HEK293T (cell line): ENCODE measurements at places on chromosomes 5 and 9.
A peak's percentile ranks its signal among the peaks of the same experiment; 100 is the strongest.

- no peak for DNase-seq
Observed at GRCh38 chr9:14906000-14906399, 4.2 kb downstream of the FREM1 start.

DNA sequence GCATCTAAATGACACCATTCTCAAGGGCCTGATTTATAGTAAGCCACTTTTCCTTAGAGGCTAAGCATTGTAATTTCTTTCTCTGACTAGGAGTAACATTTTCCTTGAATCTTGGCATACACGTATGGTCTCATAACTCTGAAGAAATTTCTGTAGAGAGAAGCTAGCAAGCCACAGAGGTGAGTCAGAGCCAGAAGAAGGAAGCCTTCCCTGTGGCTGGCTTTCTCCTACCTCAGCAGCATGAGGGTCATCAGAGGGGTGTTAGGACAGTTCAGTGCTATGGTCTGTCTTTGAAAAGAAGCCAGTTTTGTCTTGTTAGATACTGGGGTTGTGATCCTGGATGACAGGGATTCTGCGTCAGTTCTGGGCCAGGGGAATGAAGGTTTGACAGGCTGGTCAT lies 3.2 kb downstream of the SNX30 start:
- no peak for DNase-seq

GRCh38 chr9:89498852-89499480 lies 1.1 kb upstream of the SEMA4D start:
- no peak for DNase-seq

DNA sequence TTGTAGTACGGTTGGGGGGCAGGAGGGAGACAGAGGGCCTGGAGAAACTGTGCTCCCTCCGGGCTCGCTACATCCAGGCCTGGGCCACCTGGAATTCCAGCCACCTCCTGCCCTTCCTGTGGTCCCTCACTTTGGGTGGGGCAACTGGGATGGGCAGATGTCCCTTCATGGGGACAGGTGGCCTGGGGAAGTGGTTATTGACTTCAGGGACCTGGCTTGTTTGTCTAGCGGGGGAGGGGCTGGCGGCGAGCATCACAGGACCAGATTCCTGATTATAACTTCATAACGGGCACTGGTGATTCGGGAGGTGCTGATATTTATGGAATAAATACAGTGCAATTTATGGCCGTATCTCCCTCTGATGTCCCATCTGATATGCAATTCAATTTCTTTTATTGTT lies 20.1 kb upstream of the LAMC3 start:
- DNase-seq = no peak

GRCh38 chr5:150624334-150625163 lies 15.9 kb upstream of the SYNPO start:
- DNase-seq = peak; percentile 75

GRCh38 chr9:5696884-5697283 lies 68.0 kb downstream of the RIC1 start:
- no peak for DNase-seq

- no peak for DNase-seq
Observed at GRCh38 chr5:72470826-72471225, 36.4 kb downstream of the ZNF366 start.

- DNase-seq = no peak
Observed at GRCh38 chr5:81486711-81487110, 92.8 kb upstream of the ACOT12 start.

DNA sequence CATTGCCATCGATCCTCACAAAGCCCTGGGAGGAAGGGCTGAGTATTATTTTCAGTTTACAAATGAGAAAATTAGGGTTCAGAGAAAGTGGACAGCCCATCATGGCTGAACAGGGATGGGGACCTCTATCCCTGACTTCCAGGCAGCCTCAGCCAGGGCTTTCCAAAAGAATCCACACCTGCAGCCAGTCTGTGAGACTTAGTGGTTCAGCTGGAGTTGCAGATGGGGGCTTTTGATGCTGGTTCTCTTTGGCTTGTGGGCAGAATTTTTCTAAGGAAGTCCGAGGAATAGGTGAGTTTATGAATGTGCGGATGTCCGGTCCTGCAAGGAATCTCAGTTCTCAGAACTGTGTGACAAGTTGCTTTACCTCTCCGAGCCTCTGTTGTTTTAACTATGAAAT lies 138.1 kb downstream of the RGS3 start:
- no peak for DNase-seq

GRCh38 chr9:125141251-125141650 lies 2.1 kb downstream of the SCAI start:
- no peak for DNase-seq

DNA sequence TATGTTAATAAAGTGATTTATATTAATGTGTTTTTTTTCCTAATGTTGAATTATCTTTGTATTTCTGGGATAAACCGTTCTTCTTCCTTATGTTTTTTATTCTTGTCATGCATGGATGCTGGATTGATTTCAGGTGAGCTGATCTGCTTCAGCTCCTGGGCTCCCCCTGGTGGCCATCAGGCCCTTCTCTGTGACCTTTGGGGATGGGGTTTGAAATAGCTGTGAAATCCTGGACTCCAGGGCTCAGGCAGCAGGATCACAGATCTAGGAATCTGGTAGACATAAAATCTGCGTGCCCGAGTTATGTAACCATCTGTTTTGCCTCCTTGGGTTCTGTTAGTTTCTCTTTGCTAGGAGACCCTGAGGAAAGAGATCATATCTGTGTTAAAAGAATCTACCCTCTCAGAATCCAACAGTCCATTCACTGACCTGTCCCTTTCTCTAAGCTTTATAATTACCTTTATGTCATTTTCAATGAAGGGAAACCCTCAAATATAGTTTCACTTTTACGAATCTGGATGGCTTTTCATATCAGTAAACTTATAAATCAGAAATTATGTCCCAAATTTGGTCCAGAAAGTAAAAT lies 12.2 kb upstream of the OR13J1 start:
- peak; percentile 81 for DNase-seq
